Bronchus fibroblast of lung (primary cell): ENCODE measurements at places on chromosomes 6 and 20. TPM values are rescaled to one million over a fixed set of nuclear protein-coding genes. Genes with fewer than 3 reads are reported as not detected.

BCLAF1 gene
- total RNA-seq: 46.8 and 58.7 TPM in 2 replicates

MCM8 gene
- total RNA-seq: 12.1 and 12.8 TPM in 2 replicates

PNPLA1 gene
- not detected in 2 replicates for total RNA-seq

EPPIN gene
- total RNA-seq: not detected in 2 replicates
